ENCODE measurements at places on chromosomes 11 and 22.

- peak; percentile 60 for DNase-seq
These were observed 385.1 kb downstream of the DCDC1 start for GRCh38 chr11:30984442-30984816.

DNA sequence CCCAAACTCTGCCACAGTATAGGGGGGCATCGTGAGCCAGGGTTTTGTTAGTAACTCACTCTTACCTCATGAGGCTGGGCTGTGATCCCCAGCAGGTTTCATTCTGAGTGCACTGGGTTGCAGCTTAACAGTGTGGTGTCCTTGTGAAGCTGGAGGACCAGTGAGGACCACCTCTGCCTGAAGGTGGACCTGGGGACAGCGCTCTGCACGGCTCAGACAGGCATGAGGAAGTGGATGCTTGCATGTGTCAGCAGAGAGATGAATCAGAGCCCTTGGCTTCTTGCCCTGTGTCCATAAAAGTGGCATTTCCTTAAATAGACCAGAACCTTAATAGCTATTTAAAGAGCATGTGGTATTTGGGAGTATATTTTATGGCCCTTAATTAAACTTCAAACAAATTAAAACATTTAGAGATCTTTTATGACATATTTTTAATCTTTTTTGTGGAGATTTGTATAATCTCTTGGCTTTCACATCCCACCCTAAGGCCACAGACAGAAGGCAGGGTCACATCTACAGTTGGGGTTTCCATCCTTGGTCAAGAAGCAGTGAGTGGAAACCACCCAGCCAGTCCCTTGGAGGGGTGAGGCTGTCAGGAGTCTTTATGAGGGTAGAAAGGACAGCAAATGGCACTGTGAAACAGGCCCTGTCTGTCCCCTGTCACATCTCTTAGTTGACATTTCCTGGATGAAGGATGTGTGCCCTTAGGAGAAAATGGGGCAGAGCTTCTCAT lies 24.8 kb upstream of the ADORA2A start:
- peak; percentile 93 for DNase-seq

- peak; percentile 15 for DNase-seq
These were observed 67.7 kb upstream of the CLNS1A start for GRCh38 chr11:77705195-77705875.

- peak; percentile 17 for DNase-seq
These were observed 649 bp downstream of the SELENOO start for GRCh38 chr22:50201191-50202129.

- no peak for DNase-seq
These were observed 32.9 kb downstream of the APLP2 start for GRCh38 chr11:130102301-130103249.

DNA sequence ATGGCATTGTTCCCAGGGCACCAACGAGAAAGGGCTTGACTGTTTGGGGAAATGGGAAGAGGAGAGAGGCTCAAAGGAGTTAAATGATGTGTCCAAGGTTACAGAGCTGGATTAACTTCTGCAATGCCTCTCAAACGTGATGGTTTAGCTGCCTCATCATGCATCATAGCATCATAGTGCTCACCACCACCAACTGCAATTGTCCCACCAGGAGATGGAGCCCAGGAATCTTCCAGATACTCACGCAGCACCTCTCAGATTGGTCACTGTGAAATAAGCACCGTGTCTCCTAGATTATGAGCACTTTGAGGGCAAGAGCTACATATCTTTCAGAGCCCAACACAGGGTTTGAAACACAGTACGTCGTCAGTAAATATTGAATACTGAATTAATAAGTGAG lies 69.2 kb downstream of the PRSS23 start:
- DNase-seq: no peak

GRCh38 chr11:117471776-117472175 lies 144.1 kb downstream of the CEP164 start:
- DNase-seq: no peak

DNA sequence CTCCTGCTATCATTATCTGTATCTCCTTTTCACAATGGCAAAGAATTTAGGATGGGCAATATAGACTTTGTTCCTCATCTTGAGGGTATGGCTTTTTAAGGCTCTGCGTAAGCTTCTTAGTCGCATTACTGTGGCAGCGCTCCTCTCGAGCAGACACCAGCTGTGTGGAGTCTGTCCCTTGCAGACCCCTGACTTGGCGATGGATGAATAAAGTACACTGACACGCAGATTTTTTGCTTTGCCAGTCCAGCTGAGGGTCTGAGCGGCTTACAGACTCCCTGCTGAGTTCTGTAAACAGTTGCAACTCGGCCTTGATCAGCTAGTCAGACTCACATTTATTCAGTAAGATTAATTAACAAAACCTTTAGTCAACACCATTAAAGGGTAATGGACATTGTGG lies 390.0 kb upstream of the CNTN5 start:
- DNase-seq: no peak

- peak; percentile 83 for DNase-seq
These were observed 12.7 kb downstream of the MYO18B start for GRCh38 chr22:25754527-25755202.

DNA sequence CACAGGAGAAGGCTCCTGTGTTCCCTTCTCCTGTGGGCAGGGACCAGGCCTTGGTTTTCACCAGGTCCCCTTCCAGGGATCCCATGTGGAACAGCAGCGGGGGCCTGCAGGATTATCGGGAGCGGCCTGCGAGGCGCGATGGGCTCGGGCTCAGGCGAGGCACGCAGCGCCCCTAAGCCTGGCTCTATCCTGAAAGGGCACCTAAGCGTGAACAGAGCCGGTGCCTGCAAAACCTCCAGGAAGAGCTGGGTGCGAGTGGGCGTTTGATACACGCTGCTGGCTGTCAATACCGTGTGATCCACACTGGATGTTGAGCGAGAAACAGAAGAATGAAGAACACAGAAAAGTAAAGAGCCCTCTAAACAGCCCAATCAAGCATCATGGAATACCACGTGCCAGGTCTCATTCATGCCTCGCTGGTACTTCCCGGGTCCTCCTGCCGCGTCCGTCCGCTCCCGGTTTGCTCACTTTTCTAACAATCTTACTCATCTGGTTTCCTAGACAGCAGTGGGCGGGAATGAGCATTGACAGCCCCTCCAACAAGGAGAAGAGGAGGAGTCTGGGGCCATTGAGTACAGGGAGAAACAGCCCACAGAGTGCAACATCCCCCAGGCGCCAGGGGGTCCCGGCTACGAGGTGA lies 12.5 kb downstream of the OSBPL5 start:
- no peak for DNase-seq

- DNase-seq: no peak
These were observed 5.1 kb downstream of the CASTOR1 start for GRCh38 chr22:30284172-30284571.

DNA sequence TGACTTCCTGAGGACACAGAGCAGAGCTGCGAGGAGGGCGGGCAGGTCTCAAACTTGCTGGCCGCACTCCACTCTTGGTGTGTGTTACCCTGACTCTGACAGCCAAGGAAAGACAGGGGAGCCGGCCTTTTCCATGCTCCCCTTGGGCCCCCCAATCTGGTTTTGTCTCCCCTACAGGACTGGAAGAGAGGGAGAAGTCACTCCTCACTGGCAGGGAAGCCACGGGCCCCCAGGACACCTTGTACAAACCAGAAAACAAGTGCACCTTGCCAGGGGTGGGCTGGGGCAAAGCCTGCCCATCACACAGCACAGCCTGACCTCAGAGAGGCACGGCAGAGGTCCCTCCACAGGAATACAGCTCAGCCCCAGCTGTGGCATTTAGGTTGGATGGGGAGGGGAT lies 20.2 kb downstream of the CBX7 start:
- no peak for DNase-seq

GRCh38 chr22:42174062-42174461 lies 43.5 kb upstream of the CYP2D6 start:
- DNase-seq: peak; percentile 50

Data from AG10803 (cell line).